Foreskin fibroblast (primary cell): ENCODE measurements at places on chromosomes 2 and 18.

DNA sequence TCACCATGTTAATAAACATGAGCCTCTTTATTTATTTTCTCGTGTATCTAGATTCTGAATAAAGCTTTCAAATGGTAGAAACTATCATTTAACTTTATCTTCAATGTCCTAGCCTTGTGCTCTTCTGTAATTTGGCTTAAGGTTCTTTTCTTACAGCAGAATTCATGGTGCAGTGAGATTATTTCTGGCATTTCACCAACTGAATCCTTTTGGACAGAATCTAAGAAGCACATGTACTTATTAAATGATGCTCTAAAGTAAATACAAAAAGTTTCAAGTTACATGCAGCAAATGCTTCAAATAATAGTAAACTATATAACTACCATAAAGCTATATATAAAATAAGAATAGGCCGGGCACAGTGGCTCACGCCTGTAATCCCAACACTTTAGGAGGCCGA lies 65.9 kb downstream of the AP1S3 start:
- no peak for DNase-seq

DNA sequence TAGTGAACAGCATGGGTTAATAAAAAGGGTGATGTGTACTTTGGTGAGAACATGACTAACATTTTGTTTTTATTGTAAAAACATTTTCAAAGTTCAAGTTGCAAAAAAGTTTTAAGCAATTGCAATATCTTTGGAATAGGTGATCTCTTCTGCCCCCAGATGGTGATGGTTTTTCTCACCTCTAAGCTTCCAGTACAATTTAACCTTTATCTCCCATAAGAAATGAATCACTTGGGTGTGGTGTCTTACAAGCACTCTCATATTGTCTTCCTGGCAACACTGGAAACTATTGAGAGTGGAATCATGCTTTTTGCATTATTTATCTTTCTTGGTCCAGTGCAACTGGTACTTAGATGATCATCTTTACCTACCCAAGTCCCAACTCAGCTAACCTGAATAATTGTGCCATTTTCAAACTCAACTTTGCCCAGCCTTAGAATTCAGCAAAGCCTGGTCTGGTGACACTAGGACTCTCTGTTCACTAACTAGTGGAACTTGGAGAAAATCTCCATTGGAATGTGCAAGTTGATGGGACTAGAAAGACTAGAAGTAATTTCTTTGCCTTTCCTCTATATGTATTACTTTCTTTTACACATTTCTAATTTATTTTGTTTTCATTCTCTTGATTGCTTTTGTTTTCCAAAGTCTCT lies 964.7 kb upstream of the ZEB2 start:
- DNase-seq: peak; percentile 78

GRCh38 chr2:103005393-103005792 lies 243.6 kb downstream of the TMEM182 start:
- no peak for DNase-seq

GRCh38 chr2:159177957-159178356 lies 108.5 kb downstream of the WDSUB1 start:
- DNase-seq: no peak

DNA sequence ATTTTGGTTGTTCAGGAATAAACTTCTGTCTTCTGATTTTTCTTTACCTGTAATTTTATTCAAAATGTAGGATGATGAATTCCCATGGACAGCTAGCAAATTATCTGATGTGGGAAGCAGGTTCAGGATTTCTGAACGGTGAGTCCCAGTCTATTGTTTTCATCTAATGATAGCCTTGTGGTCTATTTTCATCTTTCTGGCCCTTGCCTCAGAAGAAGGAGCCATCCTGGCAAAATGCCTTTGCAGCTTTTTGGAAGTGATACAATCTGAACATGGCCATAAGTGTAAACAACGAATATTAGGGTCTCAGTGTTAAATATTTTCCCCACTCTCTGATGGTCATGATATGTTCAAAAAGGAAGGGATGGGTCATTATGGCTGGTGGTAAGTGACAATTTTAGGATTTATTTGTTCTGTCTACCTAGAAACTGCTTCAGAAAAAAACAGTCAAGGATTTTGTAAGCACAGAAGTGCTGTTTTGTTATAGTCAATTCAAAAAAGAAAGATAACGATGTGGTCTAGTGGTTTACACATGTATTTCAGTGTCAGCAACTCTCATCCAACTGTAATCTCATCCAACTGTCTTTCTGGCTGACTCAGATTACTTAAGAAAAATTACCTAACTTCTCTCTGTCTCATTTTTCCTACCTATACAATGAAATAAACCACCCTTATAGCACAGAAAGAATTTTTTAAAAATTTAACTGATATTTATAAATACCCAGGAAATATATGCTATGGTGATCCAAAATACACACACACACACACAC lies 272.6 kb upstream of the ERBB4 start:
- no peak for DNase-seq

DNA sequence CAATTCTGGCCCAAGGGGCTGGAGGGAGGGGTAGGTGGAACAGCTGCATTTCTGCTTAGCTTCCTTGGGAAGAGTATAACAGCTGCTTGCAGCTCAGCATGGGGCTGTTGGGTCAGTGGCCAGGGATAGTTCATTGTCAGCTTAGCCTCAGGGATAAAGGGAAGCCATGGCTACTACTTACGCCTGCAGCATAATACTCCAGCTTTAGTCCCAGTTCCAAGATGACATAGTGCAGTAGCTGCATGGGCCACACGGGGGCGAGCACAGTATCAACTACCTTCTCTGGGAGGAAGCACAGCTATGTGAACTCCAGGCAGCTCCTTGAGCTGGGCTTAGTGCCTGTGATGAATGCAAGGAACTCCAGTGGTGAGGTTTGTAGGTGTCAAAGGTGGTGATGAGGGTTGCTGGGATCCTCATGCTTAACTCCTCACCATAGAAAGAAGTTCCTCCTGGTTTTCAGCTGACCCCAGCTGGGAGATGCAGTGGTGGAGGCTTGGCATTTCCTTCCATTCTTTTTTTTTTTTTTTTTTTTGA lies 35.4 kb upstream of the RHOB start:
- peak; percentile 73 for DNase-seq

GRCh38 chr2:170177950-170178781 lies at the start of gene MYO3B:
Gene MYO3B (plus strand): TSS chr2:170178147. CDS start chr2:170178288, 141 bp downstream.
- DNase-seq: no peak

DNA sequence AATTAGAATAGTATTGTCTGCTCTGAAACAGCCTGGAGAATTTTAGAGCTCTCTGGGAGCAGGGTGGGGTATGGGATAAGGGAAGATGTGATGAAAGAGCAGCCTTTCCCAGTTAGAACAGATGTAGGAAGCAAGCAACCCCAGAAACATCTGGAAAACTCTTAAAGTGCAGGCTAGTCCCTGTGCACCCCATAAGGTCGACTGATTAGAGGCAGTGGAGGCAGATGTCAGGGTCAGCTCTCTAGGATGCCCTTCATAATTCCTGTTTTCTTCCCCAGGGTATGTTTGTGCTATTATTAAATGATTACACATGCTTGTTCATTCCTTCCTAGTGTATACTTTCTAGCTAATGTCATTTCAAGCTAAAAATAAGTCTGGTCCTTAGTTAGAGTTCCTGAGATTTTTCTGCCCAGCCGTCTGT lies 41.7 kb downstream of the PTPRM start:
- DNase-seq: peak; percentile 77

GRCh38 chr2:151344906-151345305 lies 12.5 kb upstream of the TNFAIP6 start:
- no peak for DNase-seq

- DNase-seq: peak; percentile 59
Observed at GRCh38 chr2:145323512-145323911, 803.6 kb upstream of the ZEB2 start.

- DNase-seq: no peak
Observed at GRCh38 chr2:2838548-2838845, 507.4 kb upstream of the MYT1L start.

DNA sequence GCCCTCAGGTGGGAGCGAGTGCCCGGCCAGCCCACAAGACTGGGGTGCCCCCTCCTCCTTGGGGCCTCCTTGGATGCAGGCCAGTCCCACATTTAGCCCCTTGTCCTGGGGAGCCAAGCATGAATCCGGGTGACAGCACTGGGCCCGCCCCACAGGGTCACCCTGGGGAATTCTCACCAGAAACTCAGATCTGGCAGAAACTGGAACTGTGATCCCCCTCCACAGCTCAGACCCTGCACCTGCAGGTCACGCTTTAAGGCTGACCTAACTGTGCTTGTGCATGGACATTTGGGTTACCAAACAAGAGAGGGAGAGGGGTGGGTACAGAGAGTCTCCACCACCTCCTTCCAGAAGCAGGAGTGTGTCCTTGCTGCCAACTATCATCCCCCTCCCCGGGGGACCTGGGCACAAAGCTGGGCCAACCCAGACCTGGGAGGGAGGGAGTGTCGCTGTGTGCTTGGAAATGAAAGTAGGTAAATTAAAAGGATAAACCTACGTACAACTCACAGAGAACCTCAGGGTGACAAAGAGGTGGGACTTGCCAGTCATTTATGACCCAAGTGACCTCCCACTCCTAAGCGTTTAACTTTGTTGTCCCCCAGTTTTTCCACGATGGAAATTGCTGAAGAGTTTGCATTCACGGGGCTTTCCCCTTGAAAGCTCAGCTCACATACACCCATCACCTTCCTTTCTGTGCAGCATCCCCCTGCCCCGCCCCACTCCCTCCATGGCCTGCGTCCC lies 9.1 kb downstream of the ITM2C start:
- no peak for DNase-seq

GRCh38 chr2:164917296-164917903 lies 37.9 kb downstream of the SLC38A11 start:
- DNase-seq: peak; percentile 41

- DNase-seq: peak; percentile 18
Observed at GRCh38 chr2:69641887-69642708, 1.4 kb downstream of the AAK1 start.

DNA sequence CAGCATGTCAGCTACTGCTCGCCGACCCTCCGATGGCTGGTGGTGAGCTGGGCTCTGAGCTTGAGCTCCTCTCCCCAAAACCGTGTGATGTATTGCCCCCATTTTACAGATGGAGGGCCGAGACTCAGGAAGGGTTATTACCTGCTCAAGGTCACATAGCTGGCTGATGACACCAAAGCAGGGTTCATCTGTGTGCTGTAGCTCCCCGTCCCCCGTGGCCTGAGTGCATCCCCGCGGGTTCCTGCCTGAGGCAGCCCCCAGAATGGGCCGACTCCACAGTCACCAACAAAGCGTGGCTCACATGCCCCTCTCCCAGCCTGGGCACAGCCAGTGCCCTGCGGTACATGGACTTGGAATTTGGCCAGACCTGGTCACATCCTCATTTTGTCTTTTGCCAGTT lies 198.6 kb downstream of the TFCP2L1 start:
- DNase-seq: no peak

- no peak for DNase-seq
Observed at GRCh38 chr18:332721-333510, 65.1 kb upstream of the THOC1 start.

- peak; percentile 34 for DNase-seq
Observed at GRCh38 chr2:72561621-72562318, 264.1 kb downstream of the EXOC6B start.

DNA sequence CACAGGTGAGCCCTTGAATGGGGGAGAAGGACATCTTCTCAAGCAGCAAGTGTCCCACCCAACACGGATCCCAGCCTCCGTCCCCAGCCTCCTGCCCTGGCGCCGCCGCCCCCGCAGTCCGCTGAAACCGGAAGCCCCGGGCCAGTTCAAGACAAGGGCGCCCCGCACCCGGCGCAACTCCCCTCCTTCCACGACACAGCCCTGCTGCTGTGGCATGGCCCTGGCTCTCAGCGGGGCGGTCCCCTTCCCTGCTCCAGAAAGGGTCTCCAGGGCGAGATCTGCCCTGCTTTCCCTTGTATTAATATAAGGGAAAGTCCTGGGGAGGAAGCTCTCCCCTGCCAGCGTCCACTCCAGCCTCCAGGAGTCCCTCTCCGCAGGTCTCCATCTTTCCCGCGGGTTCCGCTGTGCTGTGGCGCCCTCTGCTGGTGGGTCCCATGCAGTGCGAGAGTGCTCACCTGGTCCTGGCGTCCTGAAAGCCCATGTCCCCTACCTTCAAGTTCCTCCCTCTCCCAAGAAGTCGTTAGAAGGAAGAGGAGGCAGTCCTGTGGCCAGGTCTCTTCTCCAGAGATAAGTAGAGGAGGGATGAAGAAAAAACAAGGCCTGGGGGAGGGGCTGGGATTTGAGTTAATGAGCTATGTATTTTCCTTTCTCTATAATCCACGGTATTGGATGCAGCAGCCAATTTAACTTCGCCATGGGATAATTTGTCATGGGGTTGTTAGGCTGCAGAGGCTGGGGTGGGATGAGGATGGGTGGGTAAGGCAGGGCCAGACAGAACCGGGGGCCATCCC lies 176.0 kb downstream of the SMAD2 start:
- no peak for DNase-seq

DNA sequence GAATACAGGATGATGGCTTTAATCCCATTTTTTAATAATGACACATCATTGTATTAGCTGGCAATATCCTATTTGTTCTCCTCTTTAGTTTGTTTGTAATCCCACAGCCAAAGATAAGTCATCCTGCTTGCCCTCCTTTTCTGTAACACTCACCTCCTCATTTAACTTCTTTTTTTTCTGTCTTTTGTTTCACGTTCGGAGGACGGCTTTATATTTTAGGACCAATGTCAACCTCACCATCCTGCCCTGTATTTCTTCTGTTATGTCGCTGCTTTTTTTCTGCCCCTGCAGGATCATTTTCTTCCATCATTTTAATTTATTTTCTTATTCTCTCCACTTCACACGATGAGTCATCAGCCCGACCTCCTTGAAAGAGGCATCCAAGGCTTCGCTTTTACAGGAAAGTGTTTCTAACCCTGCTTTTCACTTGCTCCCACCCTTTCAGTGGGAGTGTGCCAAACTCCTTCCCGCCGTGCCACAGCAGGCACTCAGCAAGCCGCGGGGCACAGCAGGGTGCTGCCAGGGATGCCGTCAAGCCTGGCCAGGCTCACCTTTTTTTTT lies 11.4 kb downstream of the RAB31 start:
- peak; percentile 65 for DNase-seq

- no peak for DNase-seq
Observed at GRCh38 chr2:182240862-182241371, 185.9 kb downstream of the PDE1A start.

GRCh38 chr2:117958186-117958585 lies 55.7 kb downstream of the CCDC93 start:
- DNase-seq: peak; percentile 79

GRCh38 chr18:73461038-73461779 lies 593.4 kb upstream of the NETO1 start:
- DNase-seq: no peak
